RWPE1 (cell line): ENCODE measurements at places on chromosomes 13 and 19.

DNA sequence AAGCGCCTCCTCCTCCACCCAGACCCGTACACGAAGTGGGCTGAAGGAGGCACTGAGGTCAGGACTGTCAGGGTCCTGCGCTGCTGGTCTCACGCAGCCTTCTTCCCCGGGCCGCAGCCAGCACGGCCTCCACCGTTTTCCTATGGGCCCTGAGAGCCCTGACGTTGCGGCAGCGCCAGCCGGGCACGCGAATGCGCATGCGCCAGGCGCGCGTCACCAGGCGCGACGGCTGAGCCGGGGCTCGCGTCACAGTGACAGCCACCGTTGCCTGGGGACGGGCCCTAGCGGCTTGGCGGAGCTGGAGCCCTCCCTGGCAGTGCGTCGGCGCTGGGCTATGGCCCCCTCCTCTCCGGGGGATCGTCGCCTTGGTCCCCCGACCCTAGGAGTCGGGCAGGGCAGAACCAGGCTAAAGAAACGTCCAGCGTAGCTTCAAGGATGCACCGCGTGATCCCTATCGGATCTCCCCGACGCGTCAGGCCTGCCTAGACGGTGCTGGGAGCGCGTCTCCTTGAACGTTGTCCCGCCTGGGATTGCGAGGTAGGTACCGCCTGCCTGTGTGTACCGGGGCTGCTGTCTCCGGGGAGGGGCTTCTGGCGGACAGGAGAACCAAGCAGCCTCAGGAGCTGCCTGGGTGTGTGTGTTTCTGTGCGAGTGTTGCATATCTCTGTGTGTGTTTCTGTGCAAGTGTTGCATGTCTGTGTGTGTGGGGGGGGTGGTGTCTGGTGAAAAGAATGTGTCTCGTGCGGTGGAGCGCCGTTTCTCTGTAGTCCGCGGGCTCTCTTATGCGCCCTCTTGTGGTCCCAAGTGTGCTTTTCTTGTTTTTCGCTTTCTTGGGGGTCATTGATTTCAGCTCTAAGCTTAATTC is 43.2 kb downstream of the ZNF571 start:
- DNase-seq = peak; percentile 27

- no peak for DNase-seq
Measured at GRCh38 chr19:4830332-4830731, 1.2 kb downstream of the TICAM1 start.

DNA sequence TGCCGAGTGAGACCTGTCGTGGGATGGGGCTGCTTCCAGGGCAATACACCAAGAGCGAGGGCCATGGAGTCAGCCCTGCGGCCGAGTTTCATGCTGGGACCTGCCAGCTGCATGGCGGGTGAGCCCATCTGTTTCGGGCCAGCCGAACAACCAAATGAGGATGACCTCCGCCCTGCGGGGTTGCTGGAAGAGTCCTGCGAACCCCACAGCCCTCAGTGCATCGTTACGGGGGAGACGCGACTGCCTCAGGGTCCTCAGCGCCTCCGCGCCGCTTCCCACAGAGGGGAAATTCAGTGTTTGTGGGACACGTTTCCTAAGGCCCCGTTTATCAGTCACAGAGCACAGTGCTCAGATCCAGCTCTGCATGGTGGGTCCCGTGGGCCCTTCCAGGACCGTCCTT is 22.0 kb downstream of the SLC15A1 start:
- DNase-seq = no peak

DNA sequence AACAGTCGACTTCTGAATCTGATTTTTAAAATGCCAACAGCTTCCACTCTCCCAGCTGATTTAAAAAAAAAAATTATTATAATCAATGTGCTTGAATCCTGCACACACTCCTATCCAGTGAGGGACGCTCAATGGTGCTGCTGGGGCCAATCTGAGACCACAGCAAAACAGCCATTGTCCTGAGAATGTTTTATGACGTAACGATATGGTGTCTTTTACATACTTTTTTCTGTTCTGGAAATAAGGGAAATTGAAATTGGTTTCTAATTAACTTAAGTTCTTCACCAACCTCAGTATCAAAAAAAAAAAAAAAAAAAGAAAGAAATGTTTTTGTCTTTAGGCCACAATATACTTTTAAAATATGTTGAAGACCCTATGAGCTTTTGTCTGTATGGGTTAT is 66.1 kb upstream of the SOX1 start:
- DNase-seq = no peak

GRCh38 chr19:2207991-2208860 is 27.9 kb downstream of the PLEKHJ1 start:
- no peak for DNase-seq

DNA sequence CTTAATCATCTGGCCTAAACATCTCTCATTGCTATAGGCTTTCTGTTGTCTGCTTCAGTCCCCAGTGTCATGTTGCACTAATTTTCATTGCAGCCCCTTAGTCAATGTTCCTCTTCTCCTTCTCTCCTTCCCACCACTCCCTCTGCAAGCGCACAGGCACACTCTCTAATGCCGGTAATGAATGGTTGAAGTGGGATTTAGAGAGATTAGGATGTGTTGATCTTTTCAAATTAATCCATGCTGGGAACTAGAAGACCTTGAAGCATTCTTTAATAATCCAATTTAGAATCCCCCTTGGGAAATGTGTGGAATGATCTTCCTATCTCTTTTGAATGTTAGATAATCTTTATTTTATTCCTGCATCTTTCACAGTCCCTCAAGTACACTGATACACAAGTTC is 33.2 kb upstream of the NDFIP2 start:
- DNase-seq = no peak

GRCh38 chr13:75416327-75417011 is 65.5 kb downstream of the TBC1D4 start:
- DNase-seq = no peak

DNA sequence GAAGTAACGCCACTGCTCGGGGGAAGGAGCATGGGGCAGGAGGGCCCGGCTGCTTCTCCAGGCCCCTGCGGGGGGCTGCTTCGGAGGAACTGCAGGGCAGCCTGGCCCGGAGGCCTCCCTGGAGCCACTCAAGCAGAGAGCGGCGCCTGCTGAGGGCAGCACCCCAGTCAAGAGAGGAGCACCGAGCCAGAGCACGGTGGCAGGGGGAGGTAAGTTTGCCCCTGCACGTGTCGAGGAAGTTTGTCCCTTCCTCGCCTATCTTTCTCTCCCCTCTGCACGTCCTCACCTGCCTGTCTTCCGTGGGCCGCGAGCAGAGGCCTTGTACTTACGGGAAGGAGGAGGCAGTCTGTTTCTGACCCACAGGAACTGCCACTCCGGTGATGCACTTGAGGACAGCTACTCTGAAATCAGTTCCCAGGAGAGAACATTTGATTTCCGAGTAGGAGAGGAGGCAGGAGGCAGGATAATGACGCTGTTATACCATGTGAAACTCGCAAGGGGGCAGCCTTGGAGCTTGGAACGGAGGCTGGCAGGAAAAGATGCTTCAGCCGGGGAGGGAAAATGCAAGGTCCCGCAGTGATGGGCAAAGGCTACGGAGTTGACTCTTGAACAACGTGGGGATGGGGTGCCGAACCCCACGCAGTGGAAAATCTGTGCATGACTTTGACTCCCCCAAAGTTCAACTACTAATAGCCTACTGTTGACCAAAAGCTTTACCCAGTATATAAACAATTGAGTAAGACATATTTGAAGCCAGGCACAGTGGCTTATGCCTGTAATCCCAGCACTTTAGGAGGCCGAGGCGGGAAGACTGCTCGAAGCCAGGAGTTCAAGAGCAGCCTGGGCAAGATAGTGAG is 5.0 kb downstream of the FFAR1 start:
- peak; percentile 86 for DNase-seq

DNA sequence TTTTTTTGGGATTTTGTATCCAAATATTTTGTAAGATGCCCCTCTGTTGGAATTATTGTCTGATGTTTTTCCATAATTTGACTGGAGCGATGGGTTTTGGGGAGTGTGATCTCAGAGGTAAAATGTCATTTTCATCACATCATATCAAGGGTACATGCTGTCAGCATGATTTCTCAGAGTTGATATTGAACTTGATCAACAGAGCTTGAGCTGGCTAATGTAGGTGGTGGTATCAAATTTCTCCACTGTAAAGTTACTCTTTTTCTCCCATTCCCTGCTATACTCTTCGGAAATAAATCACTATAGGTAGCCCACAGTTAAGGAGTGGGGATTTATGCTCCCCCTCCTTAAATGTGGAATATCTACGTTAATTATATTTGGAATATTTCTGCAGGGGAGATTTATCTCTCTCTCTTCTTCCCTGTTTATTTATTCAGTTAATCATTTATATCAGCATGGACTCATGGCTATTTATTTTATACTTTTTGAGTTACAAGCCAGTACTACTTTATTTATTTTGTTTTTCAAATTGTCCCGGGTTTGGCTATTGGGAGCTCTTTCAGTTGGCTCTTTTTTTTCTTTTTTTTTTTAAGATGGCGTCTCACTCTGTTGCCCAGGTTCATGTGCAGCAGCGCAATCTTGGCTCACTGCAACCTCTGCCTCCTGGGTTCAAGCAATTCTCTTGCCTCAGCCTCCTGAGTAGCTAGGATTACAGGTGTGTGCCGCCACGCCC is 8.8 kb downstream of the SETDB2 start:
- no peak for DNase-seq

- DNase-seq = no peak
Measured at GRCh38 chr19:7395360-7396066, 46.8 kb downstream of the ARHGEF18 start.

- no peak for DNase-seq
Measured at GRCh38 chr13:21659087-21659486, 11.8 kb upstream of the FGF9 start.

GRCh38 chr13:51237887-51238286 is 15.7 kb downstream of the FAM124A start:
- no peak for DNase-seq

DNA sequence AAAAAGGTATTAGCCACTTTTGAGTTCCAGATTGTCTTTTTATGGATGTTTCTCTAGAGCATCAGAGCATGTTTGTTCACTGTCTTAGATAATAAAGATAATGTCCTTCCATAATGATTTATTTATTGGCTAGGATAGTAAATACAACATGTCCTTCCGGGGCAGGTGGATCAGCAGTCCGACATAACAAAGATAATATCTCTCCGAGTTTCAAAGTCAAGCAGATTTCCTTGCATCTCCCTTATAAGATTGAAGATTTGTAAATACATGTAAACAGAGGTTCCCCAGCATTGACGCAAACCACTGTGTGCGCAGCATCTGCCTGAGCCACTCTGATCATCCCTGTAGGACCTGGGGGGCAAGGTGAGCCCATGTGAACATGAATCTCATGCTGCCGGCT is 8.8 kb upstream of the KLK15 start:
- no peak for DNase-seq

DNA sequence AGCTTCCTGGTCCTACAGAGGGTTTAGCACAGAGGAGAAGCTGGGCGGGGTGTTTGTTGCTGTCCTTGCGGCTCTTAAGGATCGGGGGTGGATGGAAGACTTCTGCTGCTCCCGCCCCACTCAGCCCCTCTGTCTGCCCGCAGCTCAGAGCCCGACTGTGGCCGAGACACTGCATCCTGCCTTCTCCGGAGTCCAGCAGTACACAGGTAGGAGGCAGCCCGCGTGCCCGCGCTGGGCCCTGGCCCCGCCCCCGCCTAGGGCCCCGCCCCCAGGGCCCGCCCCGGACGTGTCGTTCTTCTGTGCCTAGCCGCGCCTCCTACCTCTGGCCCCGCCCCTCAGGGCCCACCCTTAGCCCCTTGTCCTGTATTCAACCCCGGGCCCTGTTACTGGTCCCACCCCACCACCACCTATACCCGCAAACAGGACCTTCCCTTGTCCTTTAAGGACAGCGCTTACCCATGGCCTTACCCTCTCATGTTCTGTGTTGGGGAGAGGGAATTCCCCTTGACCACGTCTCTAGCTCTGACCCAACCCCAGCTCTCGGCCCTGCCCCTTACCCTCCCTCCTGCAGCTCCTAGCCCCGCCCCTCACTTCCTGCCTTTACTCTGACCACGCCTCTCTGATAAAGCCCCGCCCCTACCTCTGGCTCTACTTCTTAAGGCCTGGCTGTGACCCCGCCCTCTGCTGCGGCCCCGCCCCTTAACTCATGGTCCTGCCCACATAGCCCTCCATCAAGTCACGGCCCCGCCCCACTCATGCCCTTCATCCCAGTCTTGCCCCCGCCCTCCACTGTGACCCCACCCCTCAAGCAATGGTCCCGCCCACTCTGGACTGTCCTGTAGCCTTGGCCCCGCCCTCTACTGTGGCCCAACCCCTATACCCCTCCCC is 60.5 kb downstream of the CELF5 start:
- peak; percentile 65 for DNase-seq

- DNase-seq = peak; percentile 45
Measured at GRCh38 chr19:11064831-11065303, 24.4 kb upstream of the LDLR start.

GRCh38 chr13:110390567-110390966 is 83.5 kb downstream of the COL4A2 start:
- no peak for DNase-seq

DNA sequence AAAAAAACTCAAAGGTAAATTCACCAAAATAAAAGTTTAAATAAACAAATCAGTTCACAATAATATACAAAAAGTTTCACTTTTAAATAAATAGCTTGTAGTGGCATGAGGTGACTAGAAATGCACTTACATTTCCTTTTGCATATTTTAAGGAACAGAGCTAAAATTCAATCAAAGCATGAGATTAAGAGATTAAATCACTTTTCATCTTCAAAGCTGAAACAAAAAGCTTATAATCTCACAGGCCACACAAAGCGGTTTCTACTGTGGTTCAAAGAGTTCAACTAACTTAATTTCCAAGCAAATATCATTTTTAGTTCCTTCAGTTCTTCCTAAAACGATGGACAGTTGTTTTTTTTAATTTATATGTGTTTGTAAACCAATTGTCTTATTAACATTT is 38.9 kb downstream of the TSC22D1 start:
- DNase-seq = no peak

- DNase-seq = no peak
Measured at GRCh38 chr19:35438096-35438495, 10.0 kb upstream of the FFAR2 start.

GRCh38 chr19:55094456-55095259 is 19.0 kb downstream of the EPS8L1 start:
- no peak for DNase-seq

DNA sequence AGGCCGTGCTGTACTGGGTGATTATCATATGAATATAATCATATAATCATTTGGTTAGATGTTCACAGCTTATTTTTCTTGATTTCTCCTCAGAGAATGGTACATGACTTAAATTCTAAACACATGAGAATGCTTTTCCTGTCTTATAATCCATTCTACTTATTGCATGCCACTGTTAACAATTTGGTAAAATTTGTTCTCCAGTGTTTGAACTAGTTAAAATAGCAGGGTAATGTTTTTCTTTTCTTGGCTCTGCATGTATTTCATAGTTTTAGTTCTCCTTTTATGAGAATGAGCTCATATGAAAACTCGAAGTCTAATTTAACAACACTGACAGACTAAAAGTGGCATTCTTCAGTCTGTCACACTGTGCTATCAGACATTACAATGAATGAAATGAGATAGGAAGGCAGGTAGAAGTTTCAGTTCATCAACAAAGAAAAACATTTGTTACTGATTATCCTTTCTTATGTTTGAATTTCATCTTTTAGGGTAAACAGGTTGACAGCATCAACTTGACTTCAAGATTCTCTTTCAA is 10.2 kb downstream of the SPRYD7 start:
- no peak for DNase-seq
